Memory B cell (primary cell): ENCODE measurements at places on chromosomes 1 and 21.

DNA sequence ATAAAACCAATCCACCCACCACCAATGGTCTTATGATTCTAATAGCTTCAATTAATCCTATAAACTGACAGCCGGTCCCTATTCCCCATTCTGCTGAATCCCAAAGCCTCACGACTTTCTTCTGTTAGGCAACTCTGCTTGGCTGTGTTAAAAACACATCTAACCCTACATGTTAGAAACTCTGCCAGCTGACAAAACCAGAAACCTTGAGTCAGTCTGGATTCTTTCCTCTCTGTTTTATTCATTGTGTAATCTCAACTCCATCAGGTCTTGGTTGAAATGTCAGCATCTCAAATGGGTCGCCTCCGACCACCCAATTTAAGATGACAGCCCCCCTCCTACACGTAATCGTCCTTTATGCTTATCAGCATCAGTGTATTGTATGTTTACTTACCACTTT is 312.1 kb downstream of the DISC1 start:
- no peaks in the 10 kb centered on the region for H3K4me1 ChIP-seq
- H3K27me3 ChIP-seq, result peaks cover 2% of the 10 kb centered on the region
- H3K27ac ChIP-seq, result no peak overlapping the region
- no peak for DNase-seq
- no peak overlapping the region for H3K4me3 ChIP-seq

GRCh38 chr21:31520561-31521098 is 138.9 kb upstream of the SOD1 start:
- DNase-seq, result no peak
- H3K27ac ChIP-seq, result no peak overlapping the region
- H3K27me3 ChIP-seq, result no peaks in the 10 kb centered on the region

DNA sequence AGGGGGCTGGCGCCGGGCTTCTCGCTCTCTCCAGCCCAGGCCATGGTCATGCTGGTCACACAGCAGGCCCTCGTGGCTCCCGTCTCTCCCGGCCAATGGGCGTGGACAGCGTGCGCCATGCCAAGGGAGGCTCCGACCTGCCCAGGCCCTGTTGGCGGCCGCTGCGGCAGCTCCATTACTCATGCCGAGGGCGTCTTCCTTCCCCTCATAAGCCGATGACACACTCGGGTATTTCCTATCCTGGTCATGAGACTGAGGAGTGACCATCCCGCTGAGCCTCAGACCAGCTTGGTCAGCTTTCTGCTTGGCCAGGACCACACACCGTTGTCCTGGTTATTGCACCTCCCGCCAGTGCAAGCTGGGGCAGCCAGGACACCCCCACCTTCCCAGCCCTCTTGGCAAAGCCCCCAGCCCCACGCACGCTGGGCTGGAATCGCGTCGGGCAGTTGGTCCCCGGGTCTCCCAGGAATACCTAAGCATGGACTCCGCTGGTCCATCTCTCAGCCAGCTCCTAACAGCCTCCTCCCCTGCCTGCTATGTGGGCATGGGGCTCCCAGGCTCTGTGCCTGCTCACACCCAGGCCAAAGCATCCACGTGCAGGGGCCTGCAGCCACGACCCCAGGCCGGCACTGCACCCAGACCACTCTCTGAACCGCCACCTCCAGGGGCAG is 49.8 kb downstream of the ARHGEF16 start:
- H3K4me1 ChIP-seq, result peaks cover 2% of the 10 kb centered on the region
- H3K4me3 ChIP-seq, result no peak overlapping the region
- no peaks in the 10 kb centered on the region for H3K27me3 ChIP-seq
- peaks cover 4% of the 10 kb centered on the region for H3K36me3 ChIP-seq

DNA sequence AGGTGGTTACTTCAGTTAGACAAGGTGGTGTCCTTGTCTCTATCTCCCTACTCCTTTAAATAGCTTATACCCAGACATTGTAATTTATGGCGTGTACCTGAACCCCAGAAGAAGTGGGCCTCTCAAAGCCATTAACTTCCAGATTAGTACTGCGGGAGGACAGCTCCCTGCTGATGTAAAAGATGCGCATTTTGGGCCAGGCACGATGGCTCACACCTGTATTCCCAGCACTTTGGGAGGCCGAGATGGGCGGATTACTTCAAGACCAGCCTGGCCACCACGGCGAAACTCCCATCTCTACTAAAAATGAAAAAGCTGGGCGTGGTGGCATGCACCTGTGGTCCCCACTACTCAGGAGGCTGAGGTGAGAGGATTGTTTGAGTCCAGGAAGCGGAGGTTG is 15.0 kb upstream of the PLEKHM2 start:
- no peak overlapping the region for H3K4me3 ChIP-seq
- H3K4me1 ChIP-seq, result peaks cover 2% of the 10 kb centered on the region
- no peaks in the 10 kb centered on the region for H3K36me3 ChIP-seq
- H3K27me3 ChIP-seq, result no peaks in the 10 kb centered on the region

GRCh38 chr1:30291526-30291925 is 431.9 kb downstream of the MATN1 start:
- peaks cover 6% of the 10 kb centered on the region for H3K27me3 ChIP-seq
- H3K4me3 ChIP-seq, result no peak overlapping the region
- no peak for DNase-seq
- H3K36me3 ChIP-seq, result no peaks in the 10 kb centered on the region
- no peaks in the 10 kb centered on the region for H3K4me1 ChIP-seq

- no peaks in the 10 kb centered on the region for H3K27me3 ChIP-seq
- H3K4me3 ChIP-seq, result no peak overlapping the region
- H3K36me3 ChIP-seq, result no peaks in the 10 kb centered on the region
- peaks cover 47% of the 10 kb centered on the region for H3K4me1 ChIP-seq
- H3K27ac ChIP-seq, result no peak overlapping the region
These were observed 922 bp upstream of the FCRLB start for GRCh38 chr1:161720422-161720821.

GRCh38 chr1:20359451-20360330 is 69.0 kb downstream of the VWA5B1 start:
- H3K4me3 ChIP-seq, result peak overlapping the region; percentile 54
- peaks cover 28% of the 10 kb centered on the region for H3K27me3 ChIP-seq
- H3K27ac ChIP-seq, result no peak overlapping the region
- peaks cover 16% of the 10 kb centered on the region for H3K4me1 ChIP-seq

DNA sequence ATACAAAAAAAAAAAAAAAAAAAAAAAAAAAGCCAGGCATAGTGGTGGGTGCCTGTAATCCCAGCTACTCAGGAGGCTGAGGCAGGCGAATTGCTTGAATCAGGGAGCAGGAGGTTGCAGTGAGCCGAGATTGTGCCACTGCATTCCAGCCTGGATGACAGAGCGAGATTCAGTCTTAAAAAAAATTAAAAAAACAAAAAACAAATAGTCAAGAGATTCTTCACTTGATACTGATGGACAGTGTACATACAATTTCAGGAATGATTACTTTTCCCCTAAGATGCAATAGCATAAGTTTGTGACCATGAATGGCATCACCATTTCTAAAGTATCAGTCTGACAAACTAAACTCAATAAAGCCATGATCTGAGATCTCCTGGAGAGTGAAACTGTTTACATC is 60.8 kb upstream of the IVNS1ABP start:
- no peaks in the 10 kb centered on the region for H3K27me3 ChIP-seq
- no peaks in the 10 kb centered on the region for H3K36me3 ChIP-seq
- peaks cover 9% of the 10 kb centered on the region for H3K4me1 ChIP-seq
- H3K4me3 ChIP-seq, result no peak overlapping the region

DNA sequence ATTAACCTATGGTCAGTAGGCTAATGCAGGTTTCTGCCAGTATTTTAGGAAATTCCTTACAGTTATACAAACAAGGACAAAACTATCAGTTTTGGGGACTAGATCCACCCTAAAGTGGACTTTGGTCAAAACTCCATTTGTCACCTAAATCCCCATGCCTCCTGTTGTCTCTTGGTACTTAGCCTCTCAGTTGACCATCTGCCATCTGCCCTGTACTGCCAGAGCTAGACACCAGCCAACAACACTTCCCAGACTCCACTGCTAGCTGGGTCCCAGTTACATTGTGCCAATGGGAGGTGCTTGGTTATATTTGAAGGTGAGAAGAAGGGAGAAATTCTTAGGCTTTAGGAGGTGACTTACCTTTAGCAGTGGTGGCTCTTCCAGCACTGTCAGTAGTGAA is 17.0 kb upstream of the BSDC1 start:
- H3K4me1 ChIP-seq, result peaks cover 3% of the 10 kb centered on the region
- H3K27me3 ChIP-seq, result peaks cover 6% of the 10 kb centered on the region
- H3K4me3 ChIP-seq, result no peak overlapping the region
- H3K36me3 ChIP-seq, result no peaks in the 10 kb centered on the region
- DNase-seq, result no peak
- no peak overlapping the region for H3K27ac ChIP-seq

DNA sequence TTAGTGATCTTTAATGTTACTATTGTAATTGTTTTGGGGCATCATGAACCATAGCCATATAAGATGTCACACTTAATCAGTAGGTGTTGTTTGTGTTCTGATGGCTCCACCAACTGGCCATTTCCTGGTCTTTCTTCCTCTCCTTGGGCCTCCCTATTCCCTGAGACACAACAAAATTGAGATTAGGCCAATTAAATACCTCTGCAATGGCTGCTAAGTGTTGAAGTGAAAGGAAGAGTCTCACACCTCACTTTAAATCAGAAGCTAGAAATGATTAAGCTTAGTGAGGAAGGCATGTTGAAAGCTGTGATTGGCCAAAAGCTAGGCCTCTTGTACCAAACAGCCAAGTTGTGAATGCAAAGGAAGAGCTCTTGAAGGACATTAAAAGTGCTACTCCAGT is 30.7 kb downstream of the PPP2R5A start:
- H3K4me1 ChIP-seq, result peaks cover 17% of the 10 kb centered on the region
- no peak overlapping the region for H3K4me3 ChIP-seq
- H3K36me3 ChIP-seq, result peaks cover 2% of the 10 kb centered on the region
- H3K27ac ChIP-seq, result peak overlapping the region; percentile 24
- DNase-seq, result no peak
- H3K27me3 ChIP-seq, result no peaks in the 10 kb centered on the region
